Amniotic stem cell (primary cell): ENCODE measurements at places on chromosomes 4 and X.

DNA sequence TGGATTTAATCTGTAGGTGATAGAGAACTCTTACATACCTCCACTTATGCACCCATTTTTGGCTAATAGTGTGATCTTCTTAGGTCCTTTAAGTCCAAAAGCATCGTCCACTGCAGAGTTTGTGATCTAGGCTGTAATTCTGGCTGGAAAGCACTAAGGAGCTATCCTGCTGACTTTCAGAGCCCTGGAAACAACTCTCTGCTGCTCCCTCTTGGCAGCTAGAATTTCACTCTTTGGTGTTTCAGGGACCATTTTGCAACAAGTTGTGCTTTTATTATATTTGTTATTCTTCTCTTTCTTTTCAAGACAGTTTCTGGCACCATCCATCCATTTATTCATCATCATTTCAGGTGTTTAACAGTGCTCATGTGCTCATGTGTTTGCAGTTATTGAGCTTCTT lies 130.0 kb downstream of the RBM46 start:
- no peak for DNase-seq

DNA sequence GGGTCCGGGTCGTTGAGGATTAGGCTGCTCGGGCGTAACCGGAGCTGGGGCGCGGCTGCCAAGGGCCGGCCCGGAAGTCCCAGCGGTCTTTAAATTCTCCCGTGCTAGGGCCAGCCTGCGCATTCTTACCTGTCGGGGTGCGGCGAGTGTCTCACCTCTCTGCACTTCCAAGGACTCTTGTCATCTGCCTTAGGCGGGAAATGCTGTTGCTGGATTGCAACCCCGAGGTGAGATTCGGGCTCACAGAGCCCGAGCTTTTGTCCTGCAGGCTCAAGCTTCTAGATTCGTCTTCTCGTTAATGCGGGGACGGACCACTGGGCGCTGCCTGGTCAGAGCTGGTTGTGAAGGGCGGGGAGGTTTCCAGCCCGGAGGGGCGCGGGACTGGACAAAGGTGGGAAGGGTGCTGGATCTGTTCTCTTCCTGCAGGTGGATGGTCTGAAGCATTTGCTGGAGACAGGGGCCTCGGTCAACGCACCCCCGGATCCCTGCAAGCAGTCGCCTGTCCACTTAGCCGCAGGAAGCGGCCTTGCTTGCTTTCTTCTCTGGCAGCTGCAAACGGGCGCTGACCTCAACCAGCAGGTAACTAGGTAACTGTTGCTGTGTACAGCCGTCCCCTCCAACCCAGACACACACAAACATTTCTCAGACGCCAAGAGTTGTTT lies at the start of gene ANKRD37:
Gene ANKRD37 (plus strand): TSS at position 118 of the 662 bp plus-strand sequence. CDS start 83 bp downstream, at position 201.
- no peak for DNase-seq

DNA sequence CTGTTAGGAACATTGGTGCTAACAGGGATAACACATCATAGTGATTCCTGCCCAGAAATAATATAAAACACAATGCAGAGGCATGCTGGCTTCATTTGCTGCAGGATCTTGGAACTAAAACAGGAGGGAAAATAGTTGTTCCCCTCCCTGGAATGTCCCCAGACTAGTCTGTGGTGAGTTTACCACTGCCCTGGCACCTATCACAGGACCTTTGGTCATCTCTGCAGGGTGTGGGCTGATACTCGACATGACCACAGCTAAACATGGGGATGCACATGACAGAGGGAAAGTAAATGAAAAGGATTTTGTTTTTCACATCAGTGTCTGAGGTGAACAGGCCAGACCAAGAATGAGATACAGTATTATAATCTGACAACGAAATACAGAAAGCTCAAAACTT lies 160.2 kb upstream of the DKK2 start:
- DNase-seq = no peak

DNA sequence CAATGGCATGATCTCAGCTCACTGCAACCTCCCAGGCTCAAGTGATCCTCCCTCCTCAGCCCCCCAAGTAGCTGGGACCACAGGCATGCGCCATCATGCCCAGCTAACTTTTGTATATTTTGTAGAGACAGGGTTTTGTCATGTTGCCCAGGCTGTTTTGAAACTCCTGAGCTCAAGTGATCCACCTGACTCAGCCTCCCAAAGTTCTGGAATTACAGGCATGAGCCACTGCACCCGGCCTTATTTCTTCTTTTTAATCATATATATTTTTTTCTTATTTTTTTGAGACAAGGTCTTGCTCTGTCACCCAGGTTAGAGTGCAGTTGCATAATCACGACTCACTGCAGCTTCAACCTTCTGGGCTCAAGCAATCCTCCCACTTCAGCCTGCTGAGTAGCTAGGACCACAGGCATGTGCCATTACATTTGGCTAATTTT lies 184.0 kb downstream of the TSPAN5 start:
- no peak for DNase-seq

DNA sequence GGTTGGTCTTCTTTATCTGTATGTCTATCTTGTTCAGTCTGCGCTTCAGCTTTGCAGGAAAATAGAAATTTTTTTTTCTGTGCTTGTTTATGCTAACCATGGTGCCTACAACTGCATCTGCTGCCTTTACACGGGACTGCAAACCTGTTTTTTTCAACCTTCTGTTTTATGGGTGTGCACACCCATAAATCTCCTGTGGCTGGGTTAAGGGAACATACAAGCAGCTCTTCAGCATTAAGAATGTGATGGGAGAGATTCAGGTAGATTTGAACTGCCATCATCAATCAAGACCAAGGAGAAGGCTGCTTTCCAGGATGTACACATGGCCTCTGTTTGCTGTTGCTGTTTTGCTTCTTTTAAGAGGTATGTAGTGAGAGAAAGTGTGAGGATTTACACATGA lies 502.9 kb downstream of the ANKRD50 start:
- no peak for DNase-seq

DNA sequence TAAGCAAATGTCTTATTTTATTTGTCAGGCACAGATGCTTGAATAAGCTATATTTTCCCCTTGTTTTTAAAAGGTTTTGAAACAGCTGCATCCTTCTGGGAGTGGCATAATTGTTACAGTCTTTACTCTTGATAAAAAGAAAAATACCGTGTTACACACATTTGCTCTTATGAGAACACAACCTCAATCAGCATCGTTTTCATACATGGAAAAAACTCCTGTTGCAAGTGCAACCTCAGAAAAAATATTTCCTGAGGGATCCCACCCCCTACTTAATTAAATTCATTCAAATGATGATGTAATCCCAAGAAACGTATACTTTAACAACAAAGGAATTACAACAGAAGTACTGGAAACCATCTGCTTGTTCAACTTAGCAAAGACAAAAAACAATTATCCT lies 58.6 kb downstream of the SMAD1 start:
- no peak for DNase-seq

GRCh38 chr4:74529284-74530041 lies 84.5 kb downstream of the AREG start:
- DNase-seq = no peak

DNA sequence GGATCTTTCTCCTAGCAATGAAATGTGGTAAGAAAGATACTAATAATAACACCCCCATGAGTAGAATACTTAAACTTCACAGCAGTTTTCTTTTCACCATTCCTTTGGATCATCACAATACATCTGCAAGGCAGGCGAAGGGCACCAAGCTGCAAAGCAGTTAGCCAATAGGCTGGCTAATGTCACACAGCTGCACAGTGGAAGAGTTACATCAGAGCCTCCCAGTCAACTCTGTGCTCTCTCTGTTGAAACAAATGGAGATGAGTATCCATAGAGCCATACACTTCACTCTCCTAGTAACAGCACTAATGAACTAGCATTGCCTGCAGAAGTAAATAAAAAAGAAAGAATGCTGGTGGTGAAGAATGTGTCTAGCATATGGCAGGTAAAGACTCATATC lies 139.0 kb downstream of the ATG4A start:
- DNase-seq = no peak

DNA sequence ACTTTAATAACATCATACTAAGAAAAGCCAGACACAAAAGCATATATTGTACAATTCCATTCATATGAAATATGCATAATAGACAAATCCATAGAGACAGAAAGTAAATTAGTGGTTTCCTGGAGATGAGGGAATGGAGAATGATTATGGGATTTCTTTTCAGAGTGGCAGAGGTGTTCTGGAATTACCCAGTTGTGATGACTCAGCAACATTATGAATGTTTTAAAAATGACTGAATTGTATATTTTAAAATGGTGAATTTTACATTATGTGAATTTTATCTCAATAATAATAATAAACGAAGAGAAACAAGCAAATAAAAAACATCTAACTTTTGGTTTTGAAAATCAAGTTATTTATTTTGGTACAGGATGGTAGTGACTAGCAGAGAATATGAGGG lies 11.2 kb downstream of the ZXDA start:
- DNase-seq = no peak
